Stimulated activated naive CD4-positive, alpha-beta T cell treated with Interleukin-2 at 50 U/mL for 16 hours (primary cell): ENCODE measurements at places on chromosomes 16 and 17.

- no peak for DNase-seq
These were observed 24.5 kb downstream of the CDK5RAP3 start for GRCh38 chr17:47995241-47995935.

- DNase-seq: peak; percentile 74
These were observed at the start of gene ACSF2 for GRCh38 chr17:50425682-50426471. ACSF2 (plus strand) TSS chr17:50426218; CDS start chr17:50426262, 44 bp downstream.

- DNase-seq: no peak
These were observed 409.6 kb downstream of the GRIN2A start for GRCh38 chr16:9772526-9773225.

DNA sequence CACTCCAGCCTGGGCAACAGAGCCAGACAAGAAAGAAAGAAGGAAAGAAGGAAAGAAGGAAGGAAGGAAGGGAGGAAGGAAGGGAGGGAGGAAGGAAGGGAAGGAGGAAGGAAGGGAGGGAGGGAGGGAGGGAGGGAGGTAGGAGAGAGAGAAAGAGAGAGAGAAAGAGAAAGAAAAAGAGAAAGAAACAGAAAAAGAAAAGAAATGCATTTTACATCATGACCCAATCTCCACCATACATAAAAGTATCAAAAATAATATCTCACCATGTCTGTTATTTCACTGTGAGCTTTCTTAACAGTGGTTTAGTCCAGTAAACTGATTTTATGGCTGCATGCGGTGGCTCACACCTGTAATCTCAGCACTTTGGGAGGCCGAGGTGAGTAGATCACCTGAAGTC, 70.0 kb downstream of the CYTH1 start:
- DNase-seq: no peak

DNA sequence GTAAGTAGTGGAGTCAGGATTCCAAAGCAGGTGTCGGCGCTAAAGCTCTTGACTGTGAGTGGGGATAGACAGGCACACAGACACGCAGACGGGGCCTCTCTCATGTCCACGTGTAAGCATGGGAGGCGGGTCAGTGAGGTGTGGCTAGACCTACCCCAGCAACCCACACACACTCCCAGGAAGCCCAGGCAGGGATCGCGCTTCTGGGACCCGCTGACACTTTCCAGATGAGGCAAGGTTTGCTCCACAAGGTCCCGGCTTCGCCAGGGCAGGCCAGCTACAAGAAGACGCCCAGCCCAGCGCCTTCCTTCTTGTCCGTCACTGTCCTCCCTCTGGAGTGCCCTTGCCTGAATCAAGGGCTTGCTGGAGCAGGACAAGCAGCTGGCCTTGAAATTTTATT, 213.8 kb upstream of the RPL38 start:
- no peak for DNase-seq

DNA sequence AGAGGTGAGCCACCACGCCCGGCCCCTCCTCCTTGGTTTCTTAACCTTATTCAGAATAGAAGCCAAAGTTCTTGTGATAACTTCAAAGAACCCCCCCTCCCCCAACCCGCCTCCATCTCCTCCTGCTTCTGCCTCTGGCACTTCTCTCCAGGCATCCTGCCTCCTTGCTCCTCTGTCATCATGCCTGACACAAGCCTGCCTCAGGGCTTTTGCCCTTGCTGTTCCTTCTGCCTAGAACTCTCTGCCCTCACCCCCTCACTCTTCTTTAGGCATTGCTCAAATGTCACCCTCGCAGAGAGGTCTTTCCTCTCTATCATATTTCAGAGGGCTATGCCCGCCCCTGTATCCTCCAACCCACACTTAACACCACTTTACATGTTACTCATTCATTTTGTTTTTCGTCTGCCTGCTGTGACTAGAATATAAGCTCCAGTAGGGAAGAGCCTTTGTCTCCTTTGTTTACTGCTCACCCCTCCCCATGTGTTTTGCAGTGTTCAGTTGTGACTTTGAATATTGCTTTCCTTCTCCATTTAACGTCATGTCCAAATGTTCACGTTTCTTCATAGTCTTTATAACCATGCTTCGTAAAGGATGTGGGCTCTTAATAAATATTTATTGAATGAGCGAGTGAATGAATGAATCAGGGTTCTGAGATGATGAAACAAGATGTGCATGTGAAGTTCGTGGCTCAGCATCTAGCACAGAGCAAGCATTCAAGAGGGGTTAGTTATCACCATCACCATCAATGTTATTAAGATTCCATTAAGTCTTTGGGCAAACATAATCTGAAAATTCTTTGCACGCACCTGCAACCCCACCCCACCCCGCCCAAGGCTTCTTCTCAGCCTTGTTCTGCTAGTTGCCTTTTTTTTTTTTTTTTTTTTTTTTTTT, 186.2 kb upstream of the WSCD1 start:
- DNase-seq: no peak

GRCh38 chr17:2885733-2886132, 89.5 kb downstream of the RAP1GAP2 start:
- DNase-seq: no peak

DNA sequence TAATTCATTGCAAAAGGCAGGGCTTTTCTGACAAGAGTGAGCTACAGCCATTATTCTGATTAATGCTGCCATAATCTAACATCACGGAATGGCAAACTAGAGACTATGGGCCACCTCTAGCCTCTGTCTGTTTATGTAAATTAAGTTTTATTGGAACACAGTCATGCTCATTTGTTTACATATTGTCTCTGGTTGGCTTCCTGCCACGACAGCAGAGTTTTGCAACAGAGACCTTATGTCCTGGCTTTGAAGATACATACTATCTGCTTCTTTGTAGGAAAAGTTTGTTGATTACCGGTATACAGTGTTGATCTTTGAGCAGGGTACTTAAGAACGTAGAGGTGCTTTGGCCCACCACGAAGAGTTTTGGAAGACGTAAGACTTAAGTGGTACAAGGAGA, 715.9 kb upstream of the RBFOX1 start:
- no peak for DNase-seq

- DNase-seq: no peak
These were observed 6.3 kb upstream of the GPRC5B start for GRCh38 chr16:19890901-19891300.

DNA sequence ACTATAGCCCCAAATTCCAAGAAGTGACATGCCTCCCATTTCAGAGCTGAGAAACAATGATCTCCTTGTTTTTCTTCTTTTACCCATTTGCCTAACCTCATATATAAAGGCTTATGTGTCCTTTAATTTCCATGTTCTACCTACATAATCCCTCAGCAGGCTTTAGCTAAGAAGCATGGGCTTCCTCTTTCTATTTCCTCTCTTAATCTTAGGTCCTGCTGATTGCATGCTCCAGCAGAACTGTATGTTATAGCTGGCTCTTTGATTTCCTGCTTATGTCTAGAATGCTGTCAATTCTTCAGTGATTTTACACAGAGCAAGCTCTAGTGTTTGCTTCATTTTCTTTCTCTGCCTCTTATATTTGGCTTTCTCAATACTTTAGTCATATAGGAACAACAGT, 151.7 kb upstream of the COX10 start:
- no peak for DNase-seq

- no peak for DNase-seq
These were observed 8.0 kb downstream of the TNRC6C start for GRCh38 chr17:77966476-77966875.

DNA sequence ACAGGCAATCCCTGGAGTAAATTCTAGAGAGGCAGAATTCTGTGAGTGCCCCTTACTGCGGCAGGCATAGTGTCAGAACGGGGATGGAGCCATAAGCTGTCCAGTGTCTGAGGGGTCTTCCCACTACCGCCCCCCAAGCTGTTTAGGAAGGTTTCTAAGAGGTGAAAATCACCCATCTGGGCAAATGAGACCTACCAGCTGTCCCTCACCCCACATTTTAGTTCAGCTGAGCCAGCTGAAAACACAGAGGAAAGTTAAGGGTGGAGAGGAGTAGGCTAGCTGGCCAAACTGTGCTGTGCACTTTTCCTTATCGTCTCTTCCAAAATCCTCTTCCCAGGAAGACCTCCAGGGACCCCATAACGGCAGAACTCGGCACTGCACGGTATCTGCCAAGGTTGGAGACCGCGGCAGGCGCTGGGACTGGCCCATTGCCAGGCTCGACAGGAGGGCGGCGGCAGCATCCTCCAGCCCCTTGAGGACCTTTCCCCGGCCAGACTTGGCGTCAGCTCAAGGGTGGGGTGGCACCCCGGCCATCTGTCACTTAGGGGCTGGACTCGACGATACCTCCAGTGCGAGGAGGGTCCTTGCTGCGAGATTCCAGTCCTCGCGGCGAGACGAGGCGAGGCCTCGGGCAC, 955 bp downstream of the ACLY start:
- peak; percentile 34 for DNase-seq

DNA sequence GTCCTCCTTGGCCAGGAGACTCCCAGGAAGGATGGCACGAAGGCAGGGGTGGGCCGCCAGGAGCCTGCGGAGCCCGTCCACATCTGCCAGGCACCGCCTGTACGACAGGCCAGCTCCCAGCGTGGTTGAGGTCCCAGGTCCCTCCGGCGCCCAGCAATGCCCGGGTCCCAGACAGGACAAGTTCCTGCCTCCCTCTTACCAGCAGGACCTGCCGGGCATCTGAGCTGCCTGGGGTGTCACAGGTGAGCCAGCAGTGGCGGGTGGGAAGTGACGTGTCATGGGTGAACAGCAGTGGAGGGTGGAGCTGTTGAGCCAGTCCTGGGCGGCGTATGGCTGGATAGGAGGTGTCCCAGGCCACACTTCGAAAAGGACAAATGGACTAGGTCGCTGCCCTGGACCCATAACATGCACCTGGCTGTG, 15.7 kb upstream of the BAHCC1 start:
- DNase-seq: no peak

GRCh38 chr17:7818026-7818425, 16.0 kb upstream of the KDM6B start:
- no peak for DNase-seq

GRCh38 chr16:30557707-30557956, 542 bp downstream of the ZNF764 start:
- DNase-seq: no peak

GRCh38 chr17:48213797-48214196, 106.2 kb downstream of the SNX11 start:
- no peak for DNase-seq

DNA sequence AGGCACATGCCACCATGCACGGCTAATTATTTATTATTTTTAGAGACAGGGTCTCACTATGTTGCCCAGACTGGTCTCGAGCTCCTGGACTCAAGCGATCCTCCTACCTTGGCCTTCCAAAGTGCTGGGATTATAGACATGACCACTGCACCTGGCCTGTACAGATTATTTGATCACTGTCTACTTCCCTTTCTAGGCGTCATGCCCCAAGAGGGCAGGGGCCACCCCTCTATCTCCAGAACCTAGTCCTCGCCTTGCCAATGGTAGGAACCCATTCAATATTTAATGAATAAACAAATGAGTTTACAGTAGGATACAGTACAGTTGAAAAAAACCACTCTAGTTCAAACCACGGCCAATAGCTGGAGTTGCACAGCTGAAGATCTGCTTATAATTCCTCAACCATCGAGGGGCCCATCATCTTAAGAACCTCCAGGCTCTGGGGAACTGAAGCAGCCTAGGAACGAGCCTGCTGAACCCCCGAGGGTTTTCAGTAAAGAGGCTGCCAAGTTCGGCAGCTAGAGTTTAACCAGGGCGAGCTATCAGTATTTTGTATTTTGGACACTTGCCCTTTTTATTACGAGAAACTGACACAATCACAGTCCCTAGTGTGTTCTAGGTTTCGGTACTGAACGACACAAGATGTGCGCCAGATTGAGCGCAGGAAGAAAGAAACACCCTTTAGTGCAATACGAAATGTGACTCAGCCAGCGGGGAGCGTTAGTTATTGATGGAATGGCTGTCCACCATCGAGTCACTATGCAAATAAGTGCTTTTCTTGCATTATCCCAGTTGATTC, 14.6 kb downstream of the ADCY9 start:
- DNase-seq: no peak

GRCh38 chr16:27239026-27239425, 29.5 kb downstream of the NSMCE1 start:
- no peak for DNase-seq

GRCh38 chr16:15509593-15510535, 75.5 kb downstream of the BMERB1 start:
- DNase-seq: no peak

DNA sequence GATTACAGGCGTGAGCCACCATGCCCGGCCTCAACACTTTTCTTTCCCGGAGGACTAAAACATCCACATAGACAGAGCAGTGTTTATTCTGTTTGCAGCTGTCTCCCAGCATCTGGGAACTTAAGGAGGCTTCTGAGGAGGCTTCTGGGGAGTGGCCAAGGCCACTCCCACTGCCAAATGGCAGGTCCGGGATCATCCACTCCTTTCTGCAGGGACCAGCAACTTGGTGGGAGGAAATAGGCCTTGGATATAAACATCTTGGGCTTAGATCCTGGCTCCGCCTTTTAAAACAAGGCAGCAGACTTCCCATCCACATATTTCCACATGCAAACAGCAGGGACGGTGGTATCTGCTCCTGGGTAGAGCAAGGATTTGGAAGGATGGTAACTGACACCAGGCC, 14.1 kb upstream of the SPATA32 start:
- no peak for DNase-seq

- no peak for DNase-seq
These were observed 10.5 kb upstream of the PLK1 start for GRCh38 chr16:23668225-23668624.

- no peak for DNase-seq
These were observed 5.2 kb downstream of the FAM20A start for GRCh38 chr17:68595986-68596385.

GRCh38 chr16:54204756-54205155, 81.8 kb downstream of the IRX3 start:
- DNase-seq: no peak

GRCh38 chr16:79826732-79827475, 226.4 kb upstream of the MAF start:
- DNase-seq: no peak

GRCh38 chr16:54211203-54211602, 75.4 kb downstream of the IRX3 start:
- DNase-seq: no peak

DNA sequence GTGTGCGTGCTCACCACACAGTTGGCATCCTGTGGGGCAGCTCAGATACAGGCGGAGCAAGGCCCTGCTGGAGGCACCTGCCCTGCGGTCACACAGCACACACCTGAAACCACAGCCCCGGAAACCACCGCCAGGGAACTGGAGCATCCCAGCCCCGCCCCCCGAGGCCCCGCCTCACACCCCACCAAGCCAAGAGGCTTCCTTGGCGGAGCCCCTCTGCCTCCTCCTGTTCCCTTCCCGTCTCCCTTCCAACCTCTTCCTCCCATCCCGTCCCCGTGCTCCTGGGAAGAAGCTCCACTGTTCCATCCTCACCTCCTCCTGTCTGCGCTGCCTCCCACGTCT, 205.5 kb downstream of the NTN1 start:
- DNase-seq: peak; percentile 18

- peak; percentile 43 for DNase-seq
These were observed 33.9 kb downstream of the CYTH1 start for GRCh38 chr17:78748048-78748729.

- DNase-seq: peak; percentile 50
These were observed 1.9 kb downstream of the SLC16A3 start for GRCh38 chr17:82230609-82231311.
